Vagina (tissue), 2 donors: ENCODE measurements at places on chromosomes 1 and 21.

GRCh38 chr1:209627027-209627731, 25.0 kb downstream of the LAMB3 start:
- DNase-seq = no peak

DNA sequence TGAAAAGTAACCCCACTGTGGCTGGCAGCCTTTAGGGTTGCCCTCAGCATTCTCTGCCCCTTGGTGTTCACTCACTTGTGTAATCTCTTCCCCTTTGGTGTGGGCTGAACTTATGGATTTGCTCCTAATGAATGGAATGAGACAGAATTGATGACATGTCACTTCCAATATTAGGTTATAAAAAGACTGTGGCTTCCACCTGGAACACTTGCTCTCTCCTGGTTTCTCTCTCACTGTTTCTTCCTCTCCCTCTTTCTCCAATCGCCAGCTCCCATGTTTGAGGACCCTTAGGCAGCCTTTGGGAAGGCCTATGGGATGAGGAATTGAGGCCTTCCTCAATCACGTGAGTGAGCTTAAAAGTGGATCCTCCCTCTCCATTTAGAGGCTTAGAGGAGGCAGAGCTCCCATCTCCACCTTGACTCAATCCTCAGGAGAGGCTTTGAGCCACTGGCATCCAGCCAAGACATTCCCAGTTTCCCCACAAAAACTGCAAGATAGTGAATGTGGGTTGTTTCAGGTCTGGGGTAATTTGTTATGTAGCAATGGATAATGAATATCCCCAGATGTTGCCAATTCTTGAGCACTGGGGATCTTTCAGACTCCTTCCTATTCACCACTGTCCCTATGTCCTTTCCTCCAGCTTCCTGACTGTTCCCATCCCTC, 95.5 kb upstream of the CD34 start:
- DNase-seq = no peak

GRCh38 chr21:42733874-42734273, 80.5 kb downstream of the PDE9A start:
- peak; percentile 54 for DNase-seq

DNA sequence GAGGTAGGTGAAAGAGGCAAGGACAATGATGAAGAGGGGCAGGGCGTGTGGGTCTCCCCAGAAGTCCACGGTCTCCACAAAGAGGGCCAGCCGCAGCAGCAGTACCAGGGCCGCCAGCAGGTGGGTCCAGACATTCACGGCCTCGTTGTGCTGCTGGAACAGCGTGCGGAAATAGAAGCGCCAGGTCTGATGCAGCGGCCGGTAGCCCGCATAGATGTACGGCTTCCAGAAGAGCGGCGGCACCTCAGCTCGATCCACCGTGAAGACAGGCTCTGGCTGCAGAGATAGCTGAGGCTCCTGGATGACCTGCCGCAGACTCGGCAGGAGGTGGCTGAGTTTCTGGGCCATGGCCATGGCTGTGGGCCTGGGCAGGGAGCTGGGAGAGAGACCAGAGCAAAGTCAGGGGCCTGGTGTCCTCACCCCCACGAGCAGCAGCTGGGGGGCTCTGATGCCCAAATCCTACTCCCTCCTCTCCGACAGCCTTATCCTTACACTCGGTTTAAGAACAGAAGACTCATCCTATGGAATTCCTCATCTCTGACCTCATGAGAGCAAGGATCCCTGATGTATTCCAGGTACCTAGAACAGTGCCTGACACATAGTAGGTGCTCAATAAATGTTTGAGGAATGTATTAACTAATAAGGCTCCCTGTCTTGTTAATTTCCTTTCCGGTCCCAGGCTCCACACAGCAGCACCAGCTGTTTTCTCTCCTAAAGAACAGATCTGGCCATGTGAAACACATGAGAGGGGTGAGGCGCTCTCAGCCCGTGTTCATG, 4.4 kb upstream of the AUNIP start:
- no peak for DNase-seq

DNA sequence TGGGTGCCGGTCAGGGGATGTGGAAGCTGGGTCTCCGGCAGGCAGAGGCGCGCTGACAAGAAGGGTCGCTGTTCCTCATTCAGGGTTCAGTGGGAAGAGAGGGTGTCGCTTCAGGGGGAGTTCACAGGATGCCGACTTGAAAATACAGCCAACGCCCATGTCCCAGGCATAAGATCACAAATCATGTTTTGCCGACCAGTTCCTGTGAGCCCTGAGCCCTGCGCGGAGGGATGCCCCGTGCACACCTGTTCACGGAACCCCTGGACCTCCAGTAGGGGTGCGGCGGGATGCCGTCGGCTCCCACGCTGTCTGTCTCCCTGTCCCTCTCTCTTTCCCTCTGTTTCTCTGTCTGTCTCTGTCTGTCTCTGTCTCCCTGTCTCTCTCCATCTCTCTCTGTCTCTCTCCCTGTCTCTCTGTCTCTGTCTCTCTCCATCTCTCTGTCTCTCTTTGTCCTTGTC, 26.8 kb downstream of the TP73 start:
- DNase-seq = no peak

- DNase-seq = no peak
These were observed 25.2 kb upstream of the EXO1 start for GRCh38 chr1:241822846-241823245.

- no peak for DNase-seq
These were observed 36.2 kb upstream of the ACTRT2 start for GRCh38 chr1:2985067-2985561.

GRCh38 chr21:18810136-18810535, 406.6 kb upstream of the TMPRSS15 start:
- DNase-seq = no peak

GRCh38 chr1:234933475-234933874, 195.2 kb downstream of the TOMM20 start:
- no peak for DNase-seq

DNA sequence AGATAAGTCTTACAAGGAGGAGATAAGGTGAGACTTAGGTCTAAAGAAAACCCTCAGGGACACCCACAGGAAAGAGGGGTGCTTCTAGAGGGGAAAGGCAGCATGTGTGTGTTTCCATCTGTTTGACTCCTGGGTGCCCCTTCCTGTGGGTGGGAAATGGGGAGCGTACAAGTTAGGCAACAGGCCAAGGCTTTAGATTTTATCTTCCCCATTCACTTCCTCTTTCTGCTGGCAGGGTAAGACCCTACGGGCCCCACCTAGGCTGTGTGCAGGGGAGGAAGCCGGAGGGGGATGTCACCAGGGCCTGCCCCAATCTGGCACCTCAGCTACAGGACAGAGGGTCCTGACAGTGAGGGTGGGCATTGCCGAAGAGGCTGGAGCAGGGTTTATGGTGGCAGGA, 2.5 kb upstream of the OLIG1 start:
- no peak for DNase-seq

DNA sequence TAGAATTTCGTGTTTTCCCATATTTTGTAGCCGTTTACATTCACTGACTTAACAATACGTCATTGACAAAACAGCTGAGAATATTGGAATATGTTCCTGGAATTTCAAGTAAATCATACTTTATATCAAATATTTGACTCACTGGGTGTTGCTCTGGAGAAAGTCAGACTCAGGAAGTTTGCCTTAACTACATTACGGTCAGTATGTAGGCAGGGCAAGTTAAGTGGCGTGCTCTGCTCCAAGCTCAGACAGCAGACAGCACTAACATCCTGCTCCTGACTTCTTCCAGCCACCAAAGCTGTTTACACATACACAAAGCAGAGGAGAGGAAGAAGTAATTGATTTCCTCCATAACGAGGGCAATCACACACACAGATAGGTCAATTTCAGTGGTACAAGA, 414.6 kb downstream of the LRRIQ3 start:
- DNase-seq = no peak

GRCh38 chr1:30452925-30453324, 270.5 kb downstream of the MATN1 start:
- peak; percentile 25 for DNase-seq

- no peak for DNase-seq
These were observed 450 bp downstream of the S100A10 start for GRCh38 chr1:151993084-151993733.
